ENCODE measurements at places on chromosomes 3 and 15.

GRCh38 chr3:27194861-27195483 is 174.2 kb downstream of the NEK10 start:
- DNase-seq, result peak; percentile 39

DNA sequence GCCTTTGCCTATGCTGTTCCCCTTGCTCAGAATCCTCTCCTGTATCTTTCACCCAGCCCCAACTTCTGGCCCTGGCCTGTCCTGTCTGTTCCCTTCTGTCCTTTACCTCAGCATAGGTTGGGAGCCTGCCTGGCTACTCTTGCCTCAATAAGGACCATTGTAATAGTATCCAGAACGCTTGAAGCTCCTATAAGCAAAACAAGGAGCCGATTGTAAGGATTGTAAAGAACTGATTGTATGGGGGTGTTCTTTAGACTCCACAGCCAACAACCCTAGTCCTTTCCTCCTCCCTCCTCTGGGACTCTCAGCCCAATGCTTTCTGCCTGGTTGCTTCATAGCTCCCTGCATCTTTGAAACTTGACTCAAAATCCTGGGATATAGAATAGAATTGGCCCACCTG is 18.7 kb upstream of the RAD54L2 start:
- no peak for DNase-seq

DNA sequence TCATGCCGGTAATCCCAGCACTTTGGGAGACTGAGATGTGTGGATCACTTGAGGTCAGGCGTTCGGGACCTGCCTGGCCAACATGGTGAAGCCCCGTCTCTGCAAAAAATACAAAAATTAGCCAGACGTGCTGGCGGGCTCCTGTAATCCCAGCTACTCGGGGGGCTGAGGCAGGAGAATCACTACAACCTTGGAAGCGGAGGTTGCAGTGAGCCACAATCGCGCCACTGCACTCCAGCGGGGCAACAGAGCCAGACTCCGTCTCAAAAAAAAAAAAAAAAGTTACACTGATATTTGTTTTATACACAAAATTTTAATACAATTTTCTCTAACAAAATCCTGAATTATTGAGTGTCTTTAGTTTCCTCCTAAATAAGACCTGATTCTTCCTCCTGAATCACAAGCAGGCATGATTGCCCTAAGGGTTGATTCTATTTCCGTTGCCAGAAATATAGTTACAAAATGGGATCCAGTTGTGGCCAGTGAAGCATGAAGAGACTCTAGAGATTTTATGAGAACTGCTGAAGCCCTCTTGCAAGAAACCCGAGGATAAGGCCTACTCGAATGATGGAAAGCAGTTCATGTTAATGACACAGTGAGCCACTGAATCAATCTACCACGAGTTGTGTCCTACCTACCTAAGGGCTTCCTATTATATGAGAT is 9.6 kb upstream of the SMARCC1 start:
- no peak for DNase-seq

DNA sequence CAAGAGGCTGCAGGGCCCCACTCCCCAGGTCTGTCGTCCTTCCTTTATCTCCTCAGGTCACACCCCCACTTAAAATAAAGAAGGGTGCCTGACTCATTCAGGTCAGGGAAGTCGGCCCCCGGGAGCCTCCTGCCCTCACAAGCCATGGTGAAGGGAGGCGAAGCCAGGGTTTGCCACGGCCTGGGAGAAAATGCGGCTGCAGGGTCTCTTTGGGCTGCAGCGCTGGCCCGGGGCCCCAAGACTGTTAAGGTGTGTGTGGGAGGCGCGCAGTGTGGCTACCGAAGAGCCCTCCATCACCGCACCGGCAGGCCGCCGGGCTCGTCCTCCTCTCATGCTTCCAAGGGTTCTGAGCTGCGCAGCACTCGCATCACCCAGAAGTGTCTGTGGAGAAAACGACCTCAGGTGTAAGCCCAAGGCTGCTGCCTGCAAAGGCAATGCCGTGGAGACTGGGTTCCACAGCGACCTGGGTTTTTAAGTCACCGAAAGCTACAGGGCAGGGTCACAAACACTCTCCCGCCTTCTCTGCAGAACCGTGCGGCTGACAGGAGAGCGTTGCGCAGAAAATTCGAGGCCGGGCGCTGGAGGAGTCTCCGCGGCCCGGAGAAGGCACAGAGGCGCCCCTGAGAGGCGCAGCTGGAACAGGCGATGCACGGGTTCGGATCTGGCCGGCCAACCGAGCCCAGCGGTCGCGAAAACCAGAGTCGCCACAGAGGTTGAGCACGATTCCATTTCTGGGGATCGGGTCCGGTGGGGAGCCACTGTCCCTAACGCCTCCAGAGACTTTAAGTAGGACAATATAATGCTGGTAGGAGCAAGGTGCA is 8.7 kb downstream of the FOXL2 start:
- no peak for DNase-seq

DNA sequence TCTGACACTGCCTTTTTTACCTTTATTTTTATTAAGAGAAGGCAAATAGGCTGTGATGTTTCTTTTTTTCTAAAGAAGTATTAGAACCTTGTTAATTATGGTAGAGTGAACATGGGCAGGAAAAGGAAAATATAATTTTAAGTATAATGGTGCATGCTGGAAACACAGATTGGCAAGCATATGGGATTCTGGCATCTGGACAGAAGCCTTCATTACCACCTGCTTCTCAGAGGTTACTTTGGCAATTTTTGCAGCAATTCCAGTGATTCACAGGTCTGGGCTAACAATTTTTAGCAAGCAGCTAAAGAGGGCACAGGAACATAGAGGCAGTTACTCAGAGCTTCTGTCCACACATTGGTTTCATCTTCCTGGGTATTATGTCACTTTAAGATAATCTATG is 258.3 kb downstream of the DIPK2A start:
- DNase-seq, result peak; percentile 8

DNA sequence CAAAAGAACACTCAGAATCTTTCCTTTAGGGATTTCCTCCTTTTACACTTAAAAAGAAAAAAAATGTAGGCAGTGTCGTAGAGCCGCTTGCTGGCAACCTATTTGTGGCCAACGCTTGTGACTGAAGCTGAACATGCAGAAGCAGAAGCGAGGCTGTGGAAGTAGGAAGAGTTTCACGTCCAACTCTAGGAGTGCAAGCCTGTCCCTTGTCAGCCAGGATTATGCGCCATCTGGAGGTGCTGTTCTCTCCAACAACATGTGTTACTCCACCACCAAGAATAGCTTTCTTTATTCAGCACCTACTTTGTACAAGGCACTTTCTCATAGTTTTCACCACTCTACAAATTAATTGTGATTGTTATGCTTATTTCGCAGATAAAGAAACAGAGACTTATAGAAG is 223.2 kb upstream of the LMCD1 start:
- DNase-seq, result no peak

DNA sequence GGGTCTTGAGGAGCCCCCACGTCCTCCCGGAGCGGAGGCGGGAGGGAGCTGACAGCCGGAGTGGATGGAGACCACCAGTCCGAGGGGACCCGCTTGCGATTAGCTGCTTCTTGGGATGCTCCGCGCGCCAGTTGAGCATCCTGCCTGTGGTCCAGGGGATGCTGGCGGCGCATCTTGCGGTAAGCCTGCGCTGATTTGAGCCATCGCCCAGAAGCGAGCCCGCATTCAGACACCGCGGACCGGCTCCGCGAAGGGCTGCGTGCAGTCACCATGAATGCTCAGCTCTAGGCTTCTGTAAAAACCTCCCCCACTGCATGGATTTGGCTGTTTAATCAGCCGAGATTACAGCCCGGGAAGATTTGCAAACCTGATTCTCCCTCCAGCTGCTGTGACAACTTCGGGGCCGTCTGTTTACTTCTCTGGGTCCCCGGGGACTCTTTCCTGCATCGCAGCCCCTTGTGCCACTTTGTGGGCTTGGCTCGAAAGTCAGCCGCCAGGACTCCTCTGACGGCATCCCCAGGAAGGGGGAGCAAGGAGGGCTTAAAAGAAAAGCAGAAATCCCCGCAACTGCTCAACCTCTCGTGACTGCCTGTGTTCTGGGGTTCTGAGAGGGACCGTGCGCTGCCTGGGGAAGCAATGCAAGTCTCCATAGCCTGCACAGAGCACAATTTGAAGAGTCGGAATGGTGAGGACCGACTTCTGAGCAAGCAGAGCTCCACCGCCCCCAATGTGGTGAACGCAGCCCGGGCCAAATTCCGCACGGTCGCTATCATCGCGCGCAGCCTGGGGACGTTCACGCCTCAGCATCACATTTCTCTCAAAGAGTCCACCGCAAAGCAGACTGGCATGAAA is 171.1 kb downstream of the KCNAB1 start:
- DNase-seq, result peak; percentile 27

GRCh38 chr3:12798559-12799179 is 2.2 kb downstream of the CAND2 start:
- no peak for DNase-seq

DNA sequence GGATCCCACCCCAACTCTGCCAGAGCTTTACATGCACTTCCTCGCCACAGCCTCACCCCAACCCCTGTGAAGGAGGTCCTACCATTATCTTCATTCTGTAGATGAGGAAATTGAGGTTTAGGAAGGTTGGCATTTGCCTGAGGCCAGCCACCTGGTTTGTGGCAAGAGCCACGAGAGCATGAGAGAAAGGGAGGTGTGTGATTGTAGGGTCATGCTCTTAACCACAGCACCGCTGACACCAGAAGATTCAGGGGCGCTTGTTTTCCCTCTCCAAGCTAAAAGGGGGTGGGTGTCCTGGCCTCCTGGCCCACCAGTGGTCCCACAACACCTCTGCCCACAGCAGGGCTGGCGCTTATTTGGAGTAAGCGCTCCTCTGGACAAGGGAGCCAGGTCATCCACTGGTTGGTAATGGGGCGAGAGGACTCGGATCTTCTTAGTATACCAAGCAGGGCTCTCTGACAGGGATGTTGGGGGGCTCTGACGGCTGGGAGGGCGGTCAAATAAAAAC is 691 bp downstream of the RHCG start:
- no peak for DNase-seq

GRCh38 chr3:148698190-148698810 is 597 bp downstream of the AGTR1 start:
- peak; percentile 6 for DNase-seq

Measured in cardiac fibroblast (primary cell).